CD4-positive, alpha-beta T cell (primary cell): ENCODE measurements at places on chromosomes 4 and X. TPM values are rescaled to one million over a fixed set of nuclear protein-coding genes. Genes with fewer than 3 reads are reported as not detected.

GRCh38 chr4:17932041-17932440 is 89.5 kb downstream of the LCORL start:
- no peak for DNase-seq

DNA sequence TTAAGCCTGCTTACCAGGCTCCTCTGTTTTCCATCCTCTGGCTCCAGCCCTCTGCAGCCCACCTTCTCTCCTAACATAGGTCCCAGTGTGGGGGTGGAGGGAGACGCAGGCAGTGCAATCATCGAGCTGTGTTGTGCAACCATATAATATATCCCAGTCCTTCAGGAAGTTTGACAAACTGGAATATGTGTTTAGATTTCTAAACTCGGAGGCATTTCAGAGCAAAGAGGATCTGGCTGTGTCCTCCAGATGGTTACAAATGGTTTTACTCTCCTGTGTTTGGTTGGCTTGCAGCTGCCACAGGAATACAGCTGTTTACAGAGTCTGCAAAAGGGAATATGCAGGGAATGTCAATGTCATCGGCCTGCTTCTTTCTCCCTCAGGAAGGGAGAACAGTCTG is 195.3 kb upstream of the LNX1 start:
- DNase-seq = no peak

DNA sequence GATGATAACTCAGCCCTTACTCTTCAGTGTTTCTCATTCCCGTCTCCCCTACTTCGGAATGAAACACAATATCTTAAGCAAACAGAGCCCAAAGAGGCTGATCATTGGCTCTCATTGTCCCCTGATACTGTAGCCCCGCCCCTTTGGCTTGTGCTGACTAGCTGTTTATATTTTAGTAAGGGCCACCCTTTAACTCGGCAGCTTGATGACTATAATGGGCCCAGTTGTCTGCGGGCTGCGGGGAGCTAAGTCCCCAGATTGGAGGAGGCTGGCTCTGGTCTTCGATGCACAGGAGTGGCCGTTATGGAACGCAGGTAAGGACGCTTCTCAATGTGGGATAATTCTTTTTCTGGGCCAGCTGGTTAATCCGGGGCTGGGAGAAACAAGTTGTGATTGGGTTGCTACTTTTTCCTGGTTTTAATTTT is at the start of gene TRIM2:
Gene TRIM2 (plus strand): TSS at position 197 of the 425 bp plus-strand sequence. CDS start 88 bp downstream, at position 285.
- DNase-seq = no peak

DNA sequence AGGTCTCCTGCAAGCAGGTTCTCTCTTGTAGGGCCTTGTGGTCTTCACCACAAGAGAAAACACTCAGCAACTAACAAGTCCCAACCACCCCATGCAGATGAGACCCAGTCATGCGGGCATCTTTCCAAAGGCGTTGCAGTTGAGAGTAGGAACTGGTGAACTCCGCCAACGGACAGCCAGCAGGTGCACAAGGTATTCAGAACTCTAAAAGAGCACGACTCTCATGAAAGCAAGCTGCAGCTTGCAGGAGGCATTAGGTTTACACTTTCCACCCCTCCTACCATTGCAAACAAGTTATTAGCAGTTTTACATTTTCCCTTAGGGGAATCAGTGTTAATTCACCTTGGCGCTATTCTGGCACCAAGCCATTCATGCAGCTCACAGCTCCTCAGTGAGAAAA is 173.4 kb upstream of the KIT start:
- DNase-seq = no peak

DNA sequence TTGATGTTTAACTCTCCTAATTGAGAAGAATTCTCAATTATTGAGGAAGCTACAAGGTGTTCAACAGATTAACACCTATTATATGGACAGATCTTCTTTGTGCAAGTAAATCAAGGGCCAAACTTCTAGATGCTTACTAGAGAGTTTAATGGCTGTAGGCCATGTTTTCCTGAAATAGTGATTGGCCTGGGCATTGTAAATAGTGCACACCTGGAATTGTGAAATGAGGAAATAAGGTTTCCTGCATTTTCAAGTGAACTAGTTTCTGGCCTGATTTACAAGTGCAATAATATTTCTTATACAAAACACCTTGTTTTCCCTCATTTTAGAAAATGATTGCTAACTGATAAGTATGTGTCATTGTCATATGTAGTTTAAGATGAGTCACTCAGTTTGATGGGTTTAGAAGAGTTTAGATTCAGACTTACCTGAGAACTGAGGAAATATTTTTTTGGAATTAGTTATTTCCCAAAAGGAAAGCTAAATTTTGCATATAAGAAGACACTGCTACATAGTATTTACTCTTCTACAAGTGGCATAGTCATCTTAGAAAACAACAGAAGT is 21.2 kb downstream of the AFF1 start:
- no peak for DNase-seq

- DNase-seq = no peak
Observed at GRCh38 chr4:70177090-70177489, 18.4 kb upstream of the ODAM start.

- DNase-seq = no peak
Observed at GRCh38 chr4:146255874-146256273, 41.5 kb downstream of the REELD1 start.

- DNase-seq = no peak
Observed at GRCh38 chrX:150146271-150146896, 208.1 kb upstream of the EOLA2 start.

GRCh38 chr4:1784789-1785591 is 8.1 kb upstream of the FGFR3 start:
- DNase-seq = no peak

DNA sequence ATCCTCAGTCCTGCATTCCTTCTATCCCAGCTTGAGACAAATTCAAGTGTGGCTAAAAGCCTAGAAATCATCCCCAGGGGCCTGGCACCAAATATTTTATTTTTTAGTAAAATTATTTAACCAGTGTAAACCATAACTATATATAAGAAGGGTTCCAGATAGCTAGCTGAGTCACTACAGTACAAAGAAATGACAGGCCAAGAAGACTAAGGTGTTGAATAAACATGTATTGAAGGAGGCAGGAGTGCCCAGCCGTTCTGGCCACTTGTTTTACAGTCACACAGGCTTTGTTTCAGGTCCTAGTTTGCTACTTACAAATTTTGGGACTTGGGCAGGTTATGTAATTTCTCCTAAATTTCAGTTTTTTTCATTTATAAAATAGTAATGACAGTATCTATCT is 225.9 kb upstream of the PITX2 start:
- DNase-seq = no peak

DNA sequence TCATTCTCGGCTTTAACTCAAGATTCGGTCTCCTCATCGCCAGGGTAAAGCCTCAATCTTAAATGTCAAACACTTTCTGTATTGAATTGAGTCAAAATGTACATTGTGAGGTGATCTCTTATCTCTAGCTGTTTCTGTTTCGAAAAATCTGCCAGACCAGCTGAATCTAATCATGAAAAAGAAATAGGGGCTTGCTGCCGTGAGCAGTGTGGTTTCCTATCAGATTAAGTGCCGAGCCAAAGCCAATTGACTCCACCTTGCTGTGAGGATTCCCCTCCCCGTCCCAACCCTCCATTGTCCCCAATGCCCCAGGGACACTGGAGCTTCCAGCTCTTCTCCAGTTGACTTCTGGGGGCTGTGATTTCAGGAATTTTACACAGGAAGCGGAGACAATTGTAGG is 12.5 kb upstream of the CRLF2 start:
- no peak for DNase-seq

DNA sequence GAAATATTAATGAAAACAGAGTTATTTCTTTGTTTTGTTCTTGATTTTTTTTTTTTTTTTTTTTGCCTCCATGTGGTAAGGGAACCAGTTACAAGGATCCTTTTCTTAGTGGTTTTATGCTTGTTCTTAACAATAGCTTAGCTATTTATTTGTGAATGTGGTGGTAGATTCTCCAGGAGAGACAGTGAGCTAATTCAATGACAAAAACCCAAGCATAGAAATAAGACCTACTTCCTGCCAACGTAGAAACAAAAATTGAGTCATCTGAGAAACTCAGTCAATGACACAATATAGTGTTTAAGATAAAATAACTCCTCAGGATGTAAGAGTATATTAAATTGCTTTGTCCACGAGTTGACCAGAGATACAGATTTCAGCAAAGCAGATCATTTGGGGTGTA is 863.8 kb upstream of the PABPC4L start:
- DNase-seq = no peak

DNA sequence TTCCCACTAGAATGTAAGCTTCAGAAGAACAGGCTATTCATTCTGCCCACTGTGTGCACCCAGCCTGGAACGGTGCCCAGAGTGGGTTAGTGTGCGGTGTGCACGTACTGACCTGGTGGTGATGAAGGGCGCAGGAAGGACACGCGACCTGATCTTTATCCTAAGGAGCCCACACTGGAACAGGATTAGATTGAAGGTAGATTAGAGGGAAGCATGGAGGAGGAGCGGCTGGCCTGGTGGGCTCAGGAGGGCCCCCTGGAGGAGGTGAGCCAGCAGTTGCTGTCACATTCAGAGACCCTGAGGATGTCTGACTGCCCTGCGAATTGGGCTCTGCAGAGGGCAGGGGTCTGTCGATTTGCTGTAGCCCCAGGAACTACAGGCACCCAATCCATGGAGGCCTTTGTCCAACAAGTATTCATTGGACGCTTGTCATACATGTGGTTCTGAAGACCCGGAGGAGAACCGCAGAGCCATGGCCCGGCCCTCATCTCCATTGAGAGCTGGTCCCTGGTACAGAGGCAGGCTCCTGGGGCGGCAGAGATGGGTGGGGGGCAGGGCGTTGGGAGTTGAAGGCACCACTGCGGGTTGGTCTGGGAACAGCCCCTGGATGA is 73.2 kb downstream of the HTRA3 start:
- no peak for DNase-seq

DNA sequence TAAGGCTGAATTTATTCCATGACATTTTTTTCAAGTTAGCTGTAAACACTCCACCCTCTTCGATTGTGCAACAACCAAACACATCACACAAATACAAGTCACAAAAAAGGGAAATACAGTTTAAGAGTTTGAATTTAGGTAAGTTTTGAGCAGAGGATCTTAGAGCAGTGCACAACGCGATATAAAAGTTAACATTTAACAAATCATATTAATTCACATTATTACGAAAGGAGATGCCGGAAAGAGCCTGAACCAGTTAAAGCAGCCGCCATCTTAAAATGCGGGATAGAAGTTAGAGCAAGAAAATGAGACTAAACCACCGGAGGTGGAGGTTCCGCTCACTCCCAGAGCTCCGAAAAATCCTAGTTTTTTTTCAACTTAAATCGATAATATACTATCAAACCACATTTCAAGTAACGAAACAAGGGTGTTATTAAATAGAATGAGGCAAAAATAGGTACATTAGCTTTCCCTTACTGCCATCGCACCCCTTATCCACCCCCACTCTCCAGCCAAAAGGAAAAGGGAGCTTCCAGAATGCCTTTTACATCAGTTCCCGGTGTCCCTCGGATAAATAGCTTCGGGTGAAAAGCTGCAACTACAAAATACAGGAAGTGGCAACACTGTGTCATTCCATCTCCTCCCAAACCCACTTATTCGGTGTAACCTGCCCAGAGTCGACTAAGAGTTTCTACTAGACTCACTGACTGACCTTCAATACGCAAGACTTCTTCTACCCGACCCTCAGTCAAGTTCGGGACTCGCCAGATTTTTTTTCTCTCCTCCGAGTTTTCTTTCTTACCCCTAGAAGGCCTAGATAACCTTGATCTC is 1.9 kb downstream of the UBE2D3 start:
- no peak for DNase-seq

GRCh38 chr4:187711586-187711985 is 284.0 kb upstream of the ZFP42 start:
- no peak for DNase-seq

GRCh38 chr4:48370260-48371134 is 29.2 kb downstream of the SLAIN2 start:
- DNase-seq = no peak

GRCh38 chr4:102826105-102826889 is 1.1 kb downstream of the UBE2D3 start:
- DNase-seq = no peak

- no peak for DNase-seq
Observed at GRCh38 chrX:101429934-101430333, 21.9 kb downstream of the HNRNPH2 start.

DNA sequence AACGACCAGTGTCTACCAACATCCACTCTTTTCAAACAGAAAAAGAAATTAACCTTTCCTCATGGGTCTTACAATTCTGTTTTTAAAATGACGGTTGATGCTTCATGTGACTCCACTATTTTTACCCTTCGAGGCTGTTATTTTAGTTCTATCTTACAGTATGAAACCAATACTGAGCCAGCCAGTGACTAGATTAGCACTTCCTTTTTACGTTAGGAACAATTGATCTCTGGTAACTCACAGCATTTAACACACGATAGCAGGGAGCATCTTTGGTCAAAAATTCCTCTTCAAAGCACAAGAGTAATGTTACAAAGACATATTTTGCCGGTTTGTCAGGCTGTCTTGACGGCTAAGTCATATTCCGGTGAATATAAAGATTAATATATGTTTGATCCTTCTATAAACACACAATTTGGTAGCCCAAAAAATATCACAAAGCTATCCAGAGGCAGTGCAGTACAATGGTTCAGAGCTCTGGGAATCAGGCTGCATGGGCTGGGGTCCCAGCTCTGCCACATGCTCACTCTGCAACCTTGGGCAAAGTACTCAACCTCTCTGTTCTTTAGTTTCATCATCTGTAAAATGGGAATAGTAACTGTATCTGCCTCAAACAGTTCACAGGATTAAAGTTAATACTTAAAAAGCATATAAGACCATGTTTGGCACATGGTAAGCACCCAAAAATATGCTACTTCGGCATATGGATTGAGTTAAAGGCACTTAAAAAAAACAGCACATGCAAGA is 62.9 kb upstream of the TXK start:
- no peak for DNase-seq

The RNF175 gene
- total RNA-seq = 1.8 TPM

The ARL9 gene
- not detected for total RNA-seq

The PDGFC gene
- not detected for total RNA-seq

The PPARGC1A gene
- total RNA-seq = not detected

The RAB28 gene
- 4.2 TPM for total RNA-seq

The MUC7 gene
- not detected for total RNA-seq
